ELR (cell line): ENCODE measurements at places on chromosomes 5 and 9.

DNA sequence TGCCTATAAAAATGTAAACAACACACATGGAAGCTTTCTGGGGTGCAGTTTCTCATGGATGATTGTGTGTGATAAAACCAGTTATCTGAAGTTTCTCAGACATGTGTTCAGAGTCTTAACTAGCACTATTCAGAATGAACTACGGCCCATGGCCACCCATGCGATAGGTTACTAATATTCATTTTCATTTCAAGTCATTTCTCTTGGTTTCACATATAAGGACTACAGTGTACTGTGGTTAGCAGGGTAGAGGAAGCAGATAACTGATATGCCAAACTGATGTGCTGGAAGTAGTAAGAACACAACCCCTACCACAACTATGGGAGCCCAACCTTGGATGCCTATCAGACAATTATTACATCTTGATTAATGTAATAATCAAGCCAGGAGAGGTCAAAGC is 372.1 kb downstream of the DTWD2 start:
- no peak for DNase-seq

- DNase-seq: no peak
Measured at GRCh38 chr5:181052672-181053487, 12.8 kb downstream of the BTNL9 start.

GRCh38 chr9:70413464-70413798 is 1.0 kb downstream of the KLF9 start:
- peak; percentile 80 for DNase-seq

DNA sequence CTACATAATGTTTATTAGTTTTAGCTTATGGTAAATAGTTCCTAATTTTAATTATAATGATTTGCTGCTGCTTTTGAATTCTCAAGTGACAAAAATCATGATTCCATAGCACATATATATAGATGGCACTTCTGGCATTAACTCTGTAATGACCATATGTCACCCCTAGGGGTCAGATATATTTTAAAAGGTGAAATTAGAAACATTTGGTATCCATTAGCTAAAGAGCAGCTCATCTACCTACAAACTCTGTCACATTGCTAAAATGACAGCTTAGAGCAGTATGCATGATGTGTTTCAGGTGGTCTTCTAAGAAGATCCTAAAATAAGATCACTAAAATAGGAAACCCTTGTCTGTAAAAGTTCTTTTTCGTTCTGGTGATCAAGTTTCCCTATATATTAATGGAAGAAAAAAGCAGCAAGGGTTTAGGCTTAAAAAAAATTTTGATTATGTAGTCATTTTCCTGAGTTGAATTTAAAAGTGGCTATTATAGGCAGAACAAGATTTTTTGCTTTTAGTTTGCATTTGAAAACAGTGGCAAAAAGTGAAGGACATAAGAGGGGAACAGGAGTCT is 157.7 kb upstream of the POU5F2 start:
- peak; percentile 40 for DNase-seq

- peak; percentile 67 for DNase-seq
Measured at GRCh38 chr9:72292256-72292682, 72.7 kb downstream of the ZFAND5 start.

GRCh38 chr9:123682746-123683145 is 247.2 kb downstream of the DENND1A start:
- no peak for DNase-seq

DNA sequence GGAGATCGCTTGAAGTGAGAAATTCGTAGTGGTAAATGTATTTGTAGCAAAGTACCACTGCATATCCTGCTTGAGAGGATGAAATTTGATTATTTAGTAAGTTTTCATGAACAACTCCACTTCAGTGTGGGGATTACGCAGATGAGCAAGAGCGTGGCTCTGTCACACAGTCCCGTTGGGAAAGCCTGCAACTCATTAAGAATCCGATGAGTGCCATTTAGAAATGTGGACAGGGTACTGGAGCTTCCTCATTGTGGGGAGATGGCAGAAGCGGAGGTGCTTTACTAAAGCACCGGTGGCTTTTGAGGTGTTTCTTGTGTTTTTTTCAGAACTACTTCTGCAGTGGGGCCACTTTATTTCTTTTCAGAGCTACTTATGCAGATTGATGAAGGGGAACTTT is 1.4 kb downstream of the TJP2 start:
- peak; percentile 55 for DNase-seq
